Inflammatory macrophage treated with lipopolysaccharide for 1 hour (primary cell): ENCODE measurements at places on chromosomes 1 and 21.

DNA sequence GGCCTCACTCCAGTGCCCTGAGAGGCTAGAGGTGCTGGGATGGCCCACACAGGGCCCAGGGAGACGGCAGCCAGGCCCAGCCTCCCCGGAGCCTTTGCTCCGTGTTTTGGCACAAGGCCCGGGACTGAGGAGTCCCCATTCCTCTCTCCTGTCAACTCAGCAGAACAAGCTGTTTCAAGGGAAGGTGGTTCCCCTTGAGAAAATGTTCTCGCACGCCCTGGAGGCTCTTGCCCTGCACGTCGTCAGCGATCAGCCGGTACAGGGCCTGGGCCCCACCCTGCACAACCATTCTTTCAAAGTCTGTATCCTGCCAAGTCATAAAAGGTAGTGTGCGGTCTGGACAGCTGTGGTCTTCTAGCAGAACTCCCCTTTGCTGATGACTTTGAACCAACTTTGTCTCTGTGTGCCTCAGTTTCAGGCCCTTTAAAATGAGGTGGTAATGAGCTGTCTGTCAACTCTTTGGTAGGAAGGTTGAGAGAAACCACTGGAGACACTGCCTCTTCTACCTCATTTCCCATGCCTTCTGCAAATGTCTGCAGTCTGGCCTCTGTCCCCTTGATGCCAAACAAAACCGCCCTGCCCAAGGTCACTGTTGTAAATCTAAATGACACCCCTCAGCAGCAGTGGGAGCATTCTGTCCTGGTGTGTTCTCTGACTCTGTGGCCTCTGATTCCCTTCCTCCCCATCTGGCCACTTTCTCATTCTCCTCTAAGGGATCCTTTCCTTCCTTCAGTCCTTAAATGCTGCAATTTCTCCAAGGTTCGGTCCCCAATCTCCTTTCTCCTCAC is 138.6 kb upstream of the JUN start:
- no peak for DNase-seq

GRCh38 chr21:38809198-38809878 is 3.6 kb downstream of the ETS2 start:
- peak; percentile 69 for DNase-seq

DNA sequence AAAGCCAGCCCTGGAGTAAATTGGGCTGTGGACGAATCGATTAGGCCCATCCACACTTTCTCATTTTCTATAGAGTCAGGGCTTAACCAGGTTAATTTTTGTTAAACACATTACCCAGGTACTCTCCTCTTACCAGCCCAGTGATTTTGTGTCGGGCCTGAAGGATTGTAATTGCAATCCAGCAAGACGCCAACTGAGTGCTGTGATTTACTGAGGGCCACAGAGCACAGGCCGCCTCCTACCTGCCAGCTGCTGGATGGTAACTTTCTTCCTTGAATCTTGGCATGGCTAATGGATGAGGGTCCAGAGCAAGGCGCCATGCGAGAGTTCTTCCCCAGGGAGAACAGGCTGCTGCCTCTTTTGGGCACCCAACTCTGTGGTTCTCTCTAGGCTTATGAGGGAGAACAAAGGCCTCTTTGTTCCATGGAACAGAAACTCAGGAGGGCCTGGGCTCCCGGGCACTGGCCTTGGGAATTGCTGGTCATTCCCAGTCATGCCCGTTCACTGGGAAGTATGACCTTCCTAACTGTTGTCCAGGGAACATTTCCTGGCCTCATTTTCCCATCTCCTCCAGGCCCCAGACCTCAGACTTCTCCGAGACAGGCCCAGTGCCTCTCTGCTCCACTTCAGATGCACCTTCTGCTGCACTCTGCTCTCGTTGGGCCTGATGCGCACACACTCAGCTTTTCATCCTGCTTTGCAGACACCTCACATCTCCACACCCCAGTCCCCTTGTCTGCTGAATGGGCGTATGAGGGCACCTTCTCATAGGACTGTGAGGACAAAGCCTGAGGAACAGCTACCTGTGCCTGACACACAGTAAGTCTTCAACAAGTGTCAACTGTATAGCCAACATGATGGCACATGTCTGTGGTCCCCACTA is 57.3 kb downstream of the SYF2 start:
- no peak for DNase-seq

DNA sequence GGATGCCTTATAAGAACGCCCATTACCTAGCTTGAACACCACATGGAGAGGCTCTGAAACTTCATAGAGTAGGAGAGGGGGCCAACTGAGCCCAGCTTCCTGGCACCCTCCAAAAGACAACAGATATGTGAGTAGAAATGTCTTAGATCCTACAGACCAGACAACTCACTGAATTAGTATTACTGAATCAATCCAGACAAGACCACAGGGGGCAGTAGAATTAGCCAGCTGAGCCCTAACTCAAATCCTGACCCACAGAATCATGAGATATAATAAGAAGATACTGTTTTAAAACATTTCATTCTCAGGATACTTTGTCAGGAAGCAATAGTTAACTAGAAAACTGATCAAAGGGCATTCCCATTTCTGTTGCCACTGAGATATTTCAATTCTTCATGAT is 45.8 kb upstream of the C1orf21 start:
- DNase-seq: no peak

DNA sequence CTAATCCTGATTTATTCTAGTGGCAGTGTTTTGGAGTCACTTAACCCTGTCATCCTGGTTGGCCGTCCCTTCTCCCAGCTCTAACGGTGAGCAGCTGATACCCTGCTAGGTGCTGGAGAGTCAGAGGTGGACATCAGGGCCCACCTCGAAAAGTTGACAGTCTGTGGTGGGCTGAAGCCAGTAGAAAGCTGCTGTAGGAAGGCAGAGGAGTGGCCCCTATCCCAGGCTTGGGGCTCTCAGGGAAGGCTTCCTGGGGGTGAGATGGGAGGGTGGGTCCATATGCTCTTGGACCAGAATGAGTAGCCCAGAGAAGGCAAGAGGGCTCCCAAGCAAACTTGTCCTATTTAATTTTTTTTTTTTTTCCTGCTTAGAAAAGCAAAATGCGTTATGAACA is 475 bp upstream of the RPL5 start:
- DNase-seq: no peak

- DNase-seq: no peak
Observed at GRCh38 chr1:106705971-106706370, 350.5 kb upstream of the PRMT6 start.

GRCh38 chr1:39791838-39792237 is 3.2 kb upstream of the BMP8B start:
- DNase-seq: no peak

DNA sequence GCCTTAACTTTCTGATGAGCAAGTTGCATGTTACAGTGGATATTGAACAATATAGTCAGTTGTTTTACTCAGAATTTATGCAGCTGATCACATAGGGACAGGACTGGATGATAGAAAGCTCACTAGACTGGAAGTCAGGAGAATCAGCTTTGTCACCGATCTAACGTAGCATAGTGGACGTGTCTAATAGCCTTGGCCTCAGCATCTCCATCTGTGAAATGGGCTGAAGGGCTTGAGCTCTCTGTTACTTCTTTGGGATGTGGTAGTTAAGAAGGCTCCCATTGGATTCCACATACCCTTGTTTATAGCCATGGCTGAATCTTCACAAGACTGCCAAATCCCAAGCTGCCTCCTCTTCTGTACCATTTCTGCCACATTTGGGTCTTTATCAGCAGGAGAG is 190.6 kb downstream of the GRIK1 start:
- no peak for DNase-seq

DNA sequence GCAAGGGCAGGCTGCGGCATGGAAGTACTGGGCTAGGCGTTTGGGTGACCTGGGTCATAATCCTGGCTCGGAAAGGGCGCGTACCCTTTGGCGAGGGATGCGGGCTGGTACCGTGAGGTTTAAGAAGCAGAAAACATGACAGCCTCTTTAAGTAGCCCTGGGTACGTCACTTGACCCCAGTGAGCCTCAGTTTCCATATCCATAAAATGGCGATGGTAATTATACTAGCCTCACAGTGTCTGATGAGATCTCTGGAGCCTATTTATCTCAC is 700 bp downstream of the PIGV start:
- DNase-seq: no peak

- DNase-seq: no peak
Observed at GRCh38 chr1:197314682-197315081, 46.6 kb downstream of the CRB1 start.

GRCh38 chr1:173506437-173506836 is 29.3 kb downstream of the PRDX6 start:
- no peak for DNase-seq

GRCh38 chr1:57277681-57278080 is 146.2 kb downstream of the DAB1 start:
- DNase-seq: no peak

DNA sequence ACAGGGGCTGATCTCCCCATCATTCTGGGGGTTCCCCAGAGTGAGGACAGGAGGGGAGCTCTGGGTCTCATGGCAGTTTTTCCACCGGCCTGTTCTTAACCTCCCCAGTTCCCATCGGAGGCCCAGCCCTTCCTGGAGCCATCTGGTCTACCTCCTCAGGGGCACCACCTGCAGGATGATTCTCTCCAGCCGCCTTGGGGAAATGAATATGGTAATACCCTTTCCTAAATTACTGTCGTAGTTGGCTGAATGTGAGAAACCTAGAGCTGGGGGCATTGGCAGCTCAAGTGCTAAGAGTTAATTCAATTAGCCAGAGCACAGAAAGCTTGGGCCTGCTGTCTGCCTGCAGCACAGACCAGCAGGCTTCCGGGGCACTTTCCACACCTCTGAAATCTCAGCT is 64.9 kb downstream of the TAS1R2 start:
- no peak for DNase-seq
